ENCODE measurements at places on chromosomes 7 and 10.
A peak's percentile ranks its signal among the peaks of the same experiment; 100 is the strongest.

- no peak for DNase-seq
Measured at GRCh38 chr7:135175931-135176330, 5.4 kb upstream of the CYREN start.

- no peak for DNase-seq
Measured at GRCh38 chr10:91610444-91610843, 22.4 kb downstream of the PPP1R3C start.

DNA sequence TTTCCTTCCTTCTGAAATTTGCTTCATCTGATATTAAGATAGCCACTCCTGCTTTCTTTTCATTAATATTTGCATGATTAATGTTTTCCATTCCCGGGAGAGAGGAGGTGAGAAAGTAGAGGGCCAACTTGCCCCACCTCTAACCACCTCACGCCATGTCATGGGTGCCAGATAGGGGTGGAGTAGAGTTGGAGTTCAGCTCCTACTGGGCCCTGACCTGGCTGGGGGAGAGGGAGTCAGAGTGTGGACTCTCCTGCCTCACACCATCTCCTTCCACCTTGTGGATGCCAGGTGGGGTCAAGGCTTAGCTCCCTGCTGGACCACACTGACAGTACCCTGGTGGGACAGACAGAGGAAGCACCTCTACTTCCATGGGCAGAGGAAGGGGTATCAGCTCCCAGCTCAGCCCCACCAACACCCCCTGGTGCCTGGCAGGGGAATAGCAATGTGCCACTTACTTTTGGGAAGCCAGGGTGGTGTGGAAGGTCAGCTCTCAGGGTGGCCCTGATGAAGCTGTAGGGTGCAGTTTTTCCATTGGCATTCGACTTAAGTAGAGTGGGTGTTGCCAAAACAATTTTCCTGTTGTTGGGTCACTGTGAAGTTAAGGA lies 28.0 kb downstream of the CHST12 start:
- no peak for DNase-seq

DNA sequence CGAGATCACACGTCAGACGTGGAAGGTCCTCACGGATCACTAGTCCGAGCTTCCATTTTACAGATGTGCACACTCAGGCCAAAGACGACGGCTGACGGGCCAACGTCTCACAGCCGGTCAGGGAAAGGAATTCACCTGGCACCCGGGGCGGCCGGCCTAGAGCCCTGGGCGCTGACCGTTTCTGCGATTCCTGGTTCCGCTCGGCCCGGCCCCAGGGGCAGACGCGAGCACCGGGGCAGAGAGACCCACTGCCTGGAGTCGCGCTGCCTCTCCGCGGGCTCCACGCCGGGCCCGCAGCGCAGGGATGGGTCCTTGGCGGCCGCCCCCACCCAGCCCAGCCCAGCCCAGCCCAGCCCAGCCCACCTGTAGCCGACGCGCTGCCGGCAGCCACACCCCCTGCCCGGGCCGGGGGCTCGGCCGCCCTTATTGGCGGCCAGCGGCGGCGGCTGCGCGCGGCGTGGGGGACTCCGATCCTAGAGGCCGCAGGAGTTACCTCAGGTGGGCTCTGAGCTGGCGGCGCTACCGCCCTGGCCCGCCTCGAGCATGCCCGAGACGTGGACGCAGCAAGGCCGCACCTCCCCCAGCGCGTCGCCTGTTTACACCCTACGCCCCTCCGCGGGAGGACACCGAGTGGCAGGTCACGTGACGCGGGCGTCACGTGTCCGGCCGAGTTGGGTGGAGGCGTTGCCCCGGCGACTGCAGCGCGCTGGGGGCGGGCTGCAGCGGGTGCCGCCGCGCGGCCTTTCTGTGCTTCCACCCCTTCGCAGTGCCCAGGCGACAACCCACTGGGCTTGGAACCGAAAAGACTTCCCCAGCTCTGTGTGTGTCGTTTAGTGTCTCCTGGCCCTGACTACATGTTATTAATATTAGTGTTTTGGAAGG lies 78.1 kb downstream of the ZFAND4 start:
- DNase-seq: peak; percentile 94

DNA sequence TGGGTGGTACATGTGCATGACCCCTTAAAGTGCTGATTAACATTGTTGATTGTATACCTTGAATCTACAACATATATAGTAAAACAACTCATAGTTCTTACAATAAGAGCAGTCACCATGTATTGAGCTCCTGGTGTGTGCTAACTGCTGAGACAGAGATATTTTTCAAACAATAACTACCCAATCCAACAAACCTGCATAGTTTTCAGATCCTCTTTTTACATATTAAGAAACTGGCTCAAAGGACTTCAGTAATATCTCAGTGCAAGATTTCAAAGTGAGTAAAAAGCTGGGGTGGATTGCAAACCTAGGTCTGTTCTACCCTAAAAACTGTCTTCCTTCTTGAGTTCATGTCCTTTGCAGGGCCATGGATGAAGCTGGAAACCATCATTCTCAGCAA lies 272.2 kb downstream of the SNX13 start:
- no peak for DNase-seq

DNA sequence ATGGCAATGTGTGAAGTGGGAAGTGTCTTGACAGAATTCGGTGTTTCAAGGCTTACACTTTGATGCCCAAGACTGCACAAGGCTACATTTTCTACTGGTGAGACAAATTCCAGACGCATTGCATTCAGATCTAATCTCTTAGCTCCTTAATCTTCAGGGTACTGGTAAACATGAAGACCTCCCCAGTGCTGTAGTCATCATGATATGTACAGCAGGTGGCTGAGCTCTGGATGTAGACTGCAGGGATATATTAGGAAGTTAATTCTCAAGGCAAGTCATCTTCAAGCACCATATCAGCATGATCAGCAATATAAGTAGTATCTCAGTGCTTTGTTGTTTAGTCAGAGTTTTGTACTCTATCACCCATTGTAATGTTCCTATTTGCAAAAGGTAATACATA lies 61.8 kb downstream of the IKZF1 start:
- no peak for DNase-seq

- no peak for DNase-seq
Measured at GRCh38 chr7:84123965-84124547, 70.5 kb downstream of the SEMA3A start.

DNA sequence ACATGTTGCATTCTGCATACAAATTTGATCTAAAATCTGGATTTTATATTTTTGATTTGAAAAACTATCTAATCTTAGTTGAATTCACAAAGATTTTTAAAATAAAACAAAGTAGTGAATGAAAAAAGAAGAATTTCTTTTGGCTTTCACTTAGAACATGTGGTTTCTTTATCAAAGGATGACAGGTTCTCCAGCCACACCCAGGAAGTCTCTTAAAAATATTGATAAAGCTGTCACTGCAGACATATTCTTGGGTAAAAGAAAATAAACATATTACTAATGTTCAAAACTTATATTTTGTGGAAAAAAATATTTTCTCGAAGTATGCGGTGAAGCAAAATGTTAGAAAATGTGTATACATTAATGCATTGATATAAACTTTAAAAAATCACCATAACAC lies 44.3 kb downstream of the ARL4A start:
- no peak for DNase-seq

DNA sequence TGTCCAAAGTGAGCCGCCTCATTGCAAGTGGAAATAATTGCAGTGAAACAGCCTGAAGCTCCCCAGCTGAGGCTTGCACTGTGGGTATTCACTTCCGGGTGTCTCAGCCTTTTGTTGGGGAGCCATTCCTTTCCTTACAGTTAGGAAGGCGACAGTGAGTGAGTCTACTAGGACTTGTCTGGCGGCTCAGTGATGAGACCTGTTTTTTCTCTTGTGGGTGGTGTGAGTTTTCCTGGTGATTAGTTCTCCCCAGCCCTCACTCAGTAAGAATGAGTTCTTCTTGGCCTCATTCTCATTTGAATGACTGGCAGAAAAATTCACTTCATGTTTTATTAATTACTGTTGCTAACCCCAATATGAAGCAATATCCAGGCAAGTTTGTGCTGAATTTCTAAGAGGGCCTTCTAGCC lies 2.6 kb downstream of the PGAM1 start:
- DNase-seq: no peak

DNA sequence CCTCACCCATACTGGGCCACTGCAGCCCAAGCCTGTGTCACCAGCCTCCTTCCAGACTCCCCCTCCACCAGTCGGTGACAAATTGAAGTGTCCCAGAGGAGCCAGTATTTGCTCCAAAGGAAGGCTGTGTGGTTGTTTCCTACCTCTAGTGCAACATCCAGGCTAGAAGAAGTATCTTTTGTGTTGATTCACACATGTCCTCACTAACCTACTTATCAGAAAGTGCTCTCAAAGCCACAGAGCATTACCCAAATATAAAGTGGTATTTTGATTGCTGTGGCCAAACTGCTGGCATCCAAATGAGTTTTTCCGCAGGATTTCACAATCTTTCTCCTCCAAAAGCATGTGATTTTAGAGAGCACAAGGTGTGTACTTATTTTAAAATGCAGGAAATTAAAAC lies 134.8 kb downstream of the CUL2 start:
- DNase-seq: no peak

- no peak for DNase-seq
Measured at GRCh38 chr7:75931680-75932079, 16.7 kb downstream of the POR start.

GRCh38 chr10:49113741-49114141 lies 1.6 kb downstream of the VSTM4 start:
- DNase-seq: no peak

DNA sequence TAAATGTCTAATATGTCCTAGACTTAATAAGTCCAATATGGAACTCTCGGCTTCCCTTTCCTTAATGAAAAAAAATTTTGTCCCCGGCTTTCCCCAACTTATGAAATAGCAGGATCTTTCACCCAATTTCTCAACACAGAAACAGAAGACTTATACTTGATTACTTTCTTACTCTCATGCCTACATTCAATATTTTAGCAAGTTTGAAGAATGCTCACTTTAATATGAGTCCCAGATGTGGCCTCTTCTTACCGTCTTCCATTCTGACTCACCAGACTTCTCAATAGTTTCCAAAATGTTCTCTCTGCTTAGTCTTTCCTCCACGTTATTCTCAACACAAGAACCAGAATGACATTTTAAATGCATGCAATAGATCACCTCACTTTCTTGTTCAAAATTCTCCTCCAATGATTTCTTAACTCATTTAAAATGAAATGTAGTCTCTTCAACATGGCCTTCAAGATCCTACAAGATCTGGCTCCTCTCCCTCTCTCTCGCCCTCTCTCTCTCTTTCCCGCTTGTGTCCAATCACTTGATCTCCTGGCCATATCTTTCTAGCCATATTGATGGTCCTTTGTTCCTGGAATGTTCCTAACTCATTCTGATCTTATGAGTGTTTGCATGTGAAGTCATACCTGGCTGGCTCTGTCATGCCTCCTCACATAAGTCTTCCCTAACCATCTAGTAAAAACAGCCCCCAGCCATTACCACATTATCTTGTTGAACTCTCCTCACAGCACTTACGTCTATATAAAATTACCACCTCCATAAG lies 119.7 kb upstream of the FAM3C start:
- no peak for DNase-seq

GRCh38 chr10:76009531-76009930 lies 578.1 kb downstream of the LRMDA start:
- DNase-seq: no peak

GRCh38 chr7:108012499-108013430 lies 9.8 kb upstream of the LAMB1 start:
- no peak for DNase-seq

DNA sequence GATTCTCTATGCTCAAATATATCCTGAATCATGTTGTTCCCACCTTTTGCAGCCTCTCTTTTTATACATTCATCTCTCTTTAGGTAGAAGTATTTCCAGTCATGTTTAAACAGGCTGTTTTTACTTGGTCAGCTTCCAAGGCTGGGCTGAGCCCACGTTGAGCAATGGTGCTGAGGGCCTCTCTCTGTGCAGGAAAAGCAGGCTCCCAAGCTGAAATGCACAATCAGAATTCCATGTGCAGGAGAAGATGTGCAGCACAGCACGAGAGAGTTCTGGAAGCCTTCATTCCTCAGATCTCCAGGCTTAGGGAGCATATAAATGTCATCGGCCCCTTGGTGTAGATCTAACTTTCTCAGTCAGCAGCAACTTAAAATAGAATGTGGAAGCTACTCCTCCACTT lies 588.5 kb downstream of the TNS3 start:
- no peak for DNase-seq

- no peak for DNase-seq
Measured at GRCh38 chr7:78081888-78082287, 283.3 kb downstream of the PHTF2 start.

DNA sequence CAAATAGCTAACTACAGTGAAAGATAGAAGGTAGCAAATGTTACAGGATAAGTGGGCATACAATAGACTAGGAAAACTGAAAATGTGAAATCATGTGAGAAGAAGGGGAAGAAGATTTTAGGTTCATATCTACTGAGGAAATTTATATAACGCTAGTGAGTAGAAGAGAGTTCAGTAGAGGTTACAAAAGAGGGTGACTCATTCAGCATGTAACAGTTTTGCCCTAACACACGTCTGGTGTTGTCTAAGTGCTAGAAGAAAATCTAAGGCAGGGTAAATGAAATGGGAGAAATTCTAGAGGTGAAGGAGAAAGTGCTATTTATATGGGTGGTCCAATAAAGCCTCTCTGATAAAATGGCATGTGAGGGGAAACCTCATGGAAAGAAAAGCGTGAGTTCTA lies 731.4 kb upstream of the POT1 start:
- no peak for DNase-seq

GRCh38 chr10:33861016-33861704 lies 526.7 kb upstream of the NRP1 start:
- DNase-seq: no peak

GRCh38 chr7:27639851-27640250 lies 22.8 kb downstream of the HIBADH start:
- DNase-seq: no peak

DNA sequence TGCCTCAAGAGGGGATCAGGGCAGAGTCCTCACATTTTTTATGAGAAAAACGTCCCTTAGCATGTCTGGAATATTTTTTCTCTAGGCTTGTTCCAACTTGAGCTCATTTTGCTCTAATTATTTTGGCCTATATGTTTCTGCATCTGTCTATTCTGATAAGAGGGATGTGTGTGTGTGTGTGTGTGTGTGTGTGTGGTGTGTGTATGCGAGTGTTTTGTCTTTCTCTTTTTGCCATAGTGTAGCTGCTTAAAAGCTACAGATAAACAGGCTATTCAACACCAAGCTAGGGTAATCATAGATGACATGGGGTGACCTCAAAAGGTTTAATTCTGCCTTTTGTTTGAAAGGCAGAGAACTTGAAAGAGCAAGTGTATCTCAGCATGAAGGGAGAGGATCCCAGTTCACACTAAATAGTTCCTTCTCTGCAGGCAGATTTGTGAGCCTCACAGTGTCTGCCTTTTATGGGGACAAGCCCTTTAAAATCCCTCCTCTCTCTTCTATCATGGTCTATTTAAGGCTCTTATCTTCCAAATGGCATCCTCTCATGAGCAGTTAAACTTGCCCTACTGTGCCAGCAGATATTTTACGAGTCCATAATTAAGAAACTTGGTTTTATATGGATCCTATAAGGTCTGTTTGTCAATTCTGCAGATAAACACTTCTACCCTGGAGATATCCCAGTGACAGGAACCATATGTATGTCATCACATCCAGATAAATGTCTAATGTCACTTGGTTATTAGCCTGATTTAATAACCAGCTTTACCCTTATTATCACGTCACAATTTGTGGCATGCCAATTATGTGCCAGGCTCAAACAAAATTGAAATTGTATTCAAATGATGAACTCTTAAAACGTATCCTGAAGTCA lies 202.9 kb upstream of the MTPN start:
- DNase-seq: no peak
